CD4-positive, alpha-beta T cell treated with Interleukin-17A for 1 hour (primary cell): ENCODE measurements at places on chromosomes 2 and 18.

DNA sequence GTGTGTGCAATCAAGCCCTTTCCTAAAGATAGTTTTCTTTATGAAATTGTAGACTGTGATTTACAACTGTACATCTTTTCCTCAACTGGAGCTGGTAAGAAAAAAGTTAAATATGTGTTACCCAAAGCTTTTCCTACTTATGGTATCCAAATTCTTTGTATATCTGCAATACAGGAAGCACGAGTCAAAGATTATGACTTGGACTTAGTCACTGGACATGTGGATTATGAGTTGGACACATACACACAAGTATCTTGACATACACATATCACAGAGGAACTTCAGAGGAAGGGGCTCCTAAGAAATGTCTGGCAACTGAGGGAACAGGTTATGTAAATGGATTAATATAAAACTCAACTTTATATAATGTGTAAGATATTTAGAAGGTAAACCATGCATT, 35.2 kb downstream of the PRELID3A start:
- no peak for DNase-seq

GRCh38 chr2:169091256-169091655, 21.9 kb downstream of the DHRS9 start:
- no peak for DNase-seq

GRCh38 chr2:240775905-240776304, 44.1 kb downstream of the KIF1A start:
- DNase-seq: no peak

DNA sequence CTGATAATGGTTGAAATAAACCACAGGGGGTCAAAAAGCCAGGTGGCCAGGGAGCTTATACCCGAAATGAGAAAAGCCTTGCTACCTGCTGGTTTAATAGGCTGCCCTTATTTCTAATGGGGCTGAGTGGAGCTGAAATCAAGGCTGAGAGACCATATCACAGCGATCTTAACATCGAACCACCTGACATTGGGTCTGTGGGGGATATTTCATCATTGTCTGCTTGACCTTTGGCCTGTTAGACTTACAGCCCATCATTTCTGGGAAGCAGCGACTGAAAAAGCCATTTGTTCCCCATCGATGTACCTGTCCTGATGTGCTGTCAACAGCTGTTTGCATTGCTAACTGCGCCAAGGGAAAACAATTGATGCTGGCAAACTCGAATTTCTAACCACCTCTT, 199.7 kb upstream of the SLC14A2 start:
- DNase-seq: no peak

DNA sequence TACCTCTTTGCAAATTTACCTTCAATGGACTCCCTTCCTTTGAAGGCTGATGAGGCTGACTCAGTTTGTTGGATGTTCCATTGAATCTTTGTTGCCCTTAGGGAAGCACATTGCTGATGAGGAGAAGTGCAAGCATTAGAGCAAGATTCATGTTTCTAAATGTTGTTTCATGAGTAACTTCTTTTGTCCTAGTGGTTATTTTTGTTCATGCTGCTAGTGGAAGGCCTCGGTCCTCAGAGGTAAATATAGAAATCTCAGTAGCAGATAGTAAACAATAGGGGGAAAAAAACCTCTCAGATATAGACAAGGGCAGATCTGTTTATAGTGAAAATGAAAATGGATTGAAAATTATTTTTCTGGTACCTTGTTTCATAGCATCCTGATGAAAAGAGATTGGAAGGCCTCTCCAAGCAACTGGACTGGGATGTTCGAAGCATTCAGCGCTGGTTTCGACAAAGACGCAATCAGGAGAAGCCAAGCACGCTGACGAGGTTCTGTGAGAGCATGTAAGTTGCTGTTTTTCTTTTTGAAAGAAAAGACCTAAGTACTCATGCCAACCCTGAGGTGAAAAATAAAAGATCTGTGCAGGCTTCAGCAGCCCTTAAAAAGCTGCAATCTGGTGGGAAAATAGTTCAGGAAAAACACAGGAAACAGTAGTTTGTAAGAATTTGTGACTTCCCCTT, 104.9 kb downstream of the CERS6 start:
- no peak for DNase-seq

- no peak for DNase-seq
Observed at GRCh38 chr2:120952318-120952717, 216.7 kb downstream of the GLI2 start.

GRCh38 chr2:11564816-11565567, 31.1 kb downstream of the GREB1 start:
- no peak for DNase-seq

- no peak for DNase-seq
Observed at GRCh38 chr2:120453635-120453998, 107.7 kb downstream of the INHBB start.

- no peak for DNase-seq
Observed at GRCh38 chr2:232348936-232349335, 29.6 kb upstream of the ALPP start.

GRCh38 chr2:25169073-25169470, 692 bp upstream of the POMC start:
- DNase-seq: no peak

DNA sequence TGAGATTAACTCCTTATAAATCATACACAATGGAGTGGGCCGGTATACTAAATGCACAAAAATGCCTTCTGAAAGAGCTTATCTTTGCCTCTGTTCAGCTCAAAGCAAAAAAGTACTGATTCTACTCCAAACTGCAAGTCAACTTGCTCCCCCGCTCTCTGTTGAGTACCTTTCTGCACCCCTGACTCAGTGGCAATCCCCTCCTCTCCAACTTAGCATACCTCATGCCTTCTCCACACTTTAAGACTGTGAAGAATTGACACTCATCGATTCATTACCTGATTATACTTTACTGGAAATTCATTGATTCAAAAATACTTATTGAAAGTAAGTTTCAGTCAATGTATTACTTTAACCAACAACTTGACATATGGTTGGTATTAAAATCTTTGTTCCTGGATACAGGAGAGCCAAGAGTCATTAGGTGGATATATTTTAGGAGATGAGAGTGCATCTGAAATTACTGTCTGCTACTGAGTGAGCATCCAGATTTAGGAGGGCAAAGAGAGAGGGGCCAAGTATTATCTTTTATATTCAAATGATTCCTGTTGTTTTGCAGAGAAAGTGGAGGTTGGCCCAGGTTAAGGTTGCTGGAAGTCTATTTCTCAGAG, 187.7 kb downstream of the ICOS start:
- DNase-seq: no peak

DNA sequence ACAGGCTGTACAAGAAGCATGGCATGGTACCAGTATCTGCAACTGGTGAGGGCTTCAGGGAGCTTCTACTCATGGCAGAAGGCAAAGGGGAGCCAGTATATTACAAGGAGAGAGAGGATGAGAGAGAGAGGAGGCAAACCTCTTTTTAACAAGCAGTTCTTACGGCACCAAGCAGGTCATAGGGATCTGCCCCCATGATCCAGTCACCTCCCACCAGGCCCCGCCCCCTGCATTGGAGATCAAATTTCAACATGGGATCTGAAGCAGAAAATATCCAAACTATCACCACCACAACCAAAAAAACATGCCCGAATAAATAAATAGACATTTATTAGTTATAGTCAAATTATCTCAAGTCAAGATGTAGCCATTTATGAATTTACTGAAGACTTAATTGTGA, 14.5 kb upstream of the SLC35F5 start:
- DNase-seq: no peak

GRCh38 chr18:6613581-6613980, 115.9 kb upstream of the ARHGAP28 start:
- no peak for DNase-seq

DNA sequence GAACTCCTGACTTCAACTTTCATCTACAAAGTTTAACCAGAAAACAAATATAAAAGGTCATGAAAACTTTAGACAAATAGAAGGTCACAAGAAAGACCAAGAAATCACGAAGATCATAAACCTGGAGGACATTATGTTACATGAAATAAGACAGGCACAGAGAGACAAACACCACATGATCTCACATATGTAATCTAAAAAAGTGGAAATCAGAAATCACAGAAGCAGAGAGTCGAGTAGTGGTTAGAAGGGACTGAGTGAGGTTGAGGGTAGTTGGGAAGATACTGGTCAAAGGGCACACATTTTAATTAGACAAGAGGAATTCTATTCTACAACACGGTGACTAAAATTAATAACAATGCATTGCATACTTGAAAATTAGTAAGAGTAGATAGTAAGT, 1.4 kb downstream of the GCFC2 start:
- no peak for DNase-seq

DNA sequence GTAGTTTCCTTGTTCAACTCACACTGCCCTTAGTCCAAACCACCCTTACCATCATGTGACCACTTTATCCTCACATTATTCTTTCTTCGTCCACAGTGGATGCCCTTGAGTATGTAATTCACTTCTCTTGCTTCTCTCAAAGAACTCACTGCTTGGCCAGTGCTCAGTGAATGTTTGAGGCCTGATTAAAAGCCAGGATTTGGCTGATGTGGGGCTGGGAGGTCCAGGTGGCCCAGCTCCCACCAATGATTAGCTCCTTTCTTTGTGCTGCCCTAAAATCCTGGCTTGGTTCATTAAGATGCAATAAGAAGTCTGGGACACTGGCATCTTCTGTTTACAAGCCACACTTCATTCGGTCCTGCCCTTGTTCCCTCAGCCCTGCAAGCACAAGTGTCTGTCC, 97.8 kb upstream of the CELF4 start:
- DNase-seq: no peak

DNA sequence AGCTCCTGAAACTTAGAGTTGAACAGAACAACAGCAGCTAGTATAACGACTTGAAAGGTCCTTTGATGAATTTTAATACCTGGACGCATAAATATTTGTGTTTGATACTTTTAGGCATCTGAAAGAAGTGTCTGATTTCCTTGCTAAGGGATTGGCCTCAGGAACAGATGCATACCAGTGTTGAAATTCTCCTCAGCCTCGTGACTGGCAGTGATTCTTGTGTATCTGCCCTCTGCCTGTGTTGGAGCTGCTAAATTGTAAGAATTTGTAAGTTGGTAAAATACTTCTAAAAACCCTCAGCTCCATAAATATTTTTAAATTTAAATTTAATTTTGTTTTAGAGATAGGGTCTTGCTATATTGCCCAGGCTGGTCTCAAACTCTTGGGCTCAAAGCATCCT, 22.4 kb upstream of the SCYGR1 start:
- no peak for DNase-seq

DNA sequence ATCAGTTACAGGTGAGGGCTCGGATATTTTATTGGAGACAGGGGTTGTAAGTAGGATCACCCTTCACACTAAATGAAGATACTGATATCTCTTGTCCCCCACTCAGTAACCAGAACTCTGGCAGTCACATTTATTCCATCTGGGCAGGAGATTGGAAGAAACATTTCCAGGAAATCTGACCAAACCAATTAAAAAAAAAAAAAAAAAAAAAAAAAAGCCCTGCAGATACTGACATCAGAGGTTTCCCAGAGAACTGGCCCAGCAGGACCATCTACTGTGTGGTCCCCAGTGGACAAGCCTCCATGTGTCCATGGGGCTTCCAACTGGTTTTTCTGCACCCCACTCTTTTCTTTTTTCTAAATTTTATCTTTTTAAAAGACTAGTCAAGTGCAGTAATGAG, 41.3 kb downstream of the SH2D6 start:
- no peak for DNase-seq

DNA sequence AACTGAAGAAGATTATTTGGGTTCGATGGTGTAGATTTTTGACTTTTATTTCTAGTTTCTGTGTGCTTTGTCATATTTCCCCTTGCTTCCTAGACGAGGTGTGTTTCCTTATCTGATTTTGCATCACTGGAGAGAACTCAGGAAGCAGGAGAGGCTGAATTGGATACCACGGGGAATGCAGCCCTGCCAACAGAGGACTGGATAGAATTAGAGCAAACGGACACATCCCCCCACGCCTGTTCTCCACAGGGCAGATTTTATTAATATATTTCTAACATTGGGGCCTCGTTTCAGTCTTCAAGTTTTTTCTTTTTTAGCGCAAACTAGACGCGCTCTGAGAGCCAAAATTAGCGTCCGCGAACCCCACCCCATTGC, 678 bp upstream of the VAPA start:
- no peak for DNase-seq

DNA sequence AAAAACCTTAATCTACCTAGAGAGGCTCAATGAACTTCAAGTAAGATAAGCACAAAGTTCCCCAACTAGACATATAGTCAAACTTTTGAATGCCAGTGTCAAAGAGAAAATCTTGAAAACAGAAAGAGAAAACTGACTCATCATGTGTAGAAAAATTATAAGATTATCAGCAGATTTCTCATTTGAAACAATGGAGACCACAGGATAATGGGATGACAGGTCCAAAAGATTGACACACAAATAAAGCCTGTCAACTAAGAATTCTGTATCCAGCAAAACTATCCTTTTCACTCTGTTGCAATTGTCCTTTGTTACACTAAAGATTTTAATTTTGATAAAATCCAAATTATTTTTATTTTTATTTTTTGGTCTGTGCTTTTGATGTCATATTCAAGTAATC, 61.6 kb downstream of the COPS8 start:
- DNase-seq: no peak

GRCh38 chr2:175621821-175622220, 380.2 kb downstream of the LNPK start:
- no peak for DNase-seq

- no peak for DNase-seq
Observed at GRCh38 chr18:52936931-52937330, 596.9 kb downstream of the DCC start.

GRCh38 chr2:134713606-134714005, 5.2 kb downstream of the TMEM163 start:
- DNase-seq: no peak

GRCh38 chr2:180657054-180657453, 323.4 kb upstream of the UBE2E3 start:
- no peak for DNase-seq

GRCh38 chr2:35787302-35788031, 568.1 kb upstream of the CRIM1 start:
- no peak for DNase-seq

GRCh38 chr2:29323301-29323700, 208.1 kb downstream of the CLIP4 start:
- DNase-seq: no peak

DNA sequence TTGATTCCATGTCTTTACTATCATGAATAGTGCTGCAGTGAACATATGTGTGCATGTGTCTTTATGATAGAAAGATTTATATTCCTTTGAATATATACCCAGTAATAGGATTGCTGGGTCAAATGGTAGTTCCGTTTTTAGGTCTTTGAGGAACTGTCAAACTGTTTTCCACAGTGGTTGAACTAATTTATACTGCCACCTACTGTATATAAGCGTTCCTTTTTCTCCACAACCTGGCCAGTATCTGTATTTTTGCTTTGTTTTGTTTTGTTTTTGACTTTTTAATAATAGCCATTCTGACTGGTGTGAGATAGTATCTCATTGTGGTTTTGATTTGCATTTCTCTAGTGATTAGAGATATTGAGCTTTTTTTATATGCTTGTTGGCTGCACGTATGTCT, 641.6 kb downstream of the SUCLG1 start:
- DNase-seq: no peak

DNA sequence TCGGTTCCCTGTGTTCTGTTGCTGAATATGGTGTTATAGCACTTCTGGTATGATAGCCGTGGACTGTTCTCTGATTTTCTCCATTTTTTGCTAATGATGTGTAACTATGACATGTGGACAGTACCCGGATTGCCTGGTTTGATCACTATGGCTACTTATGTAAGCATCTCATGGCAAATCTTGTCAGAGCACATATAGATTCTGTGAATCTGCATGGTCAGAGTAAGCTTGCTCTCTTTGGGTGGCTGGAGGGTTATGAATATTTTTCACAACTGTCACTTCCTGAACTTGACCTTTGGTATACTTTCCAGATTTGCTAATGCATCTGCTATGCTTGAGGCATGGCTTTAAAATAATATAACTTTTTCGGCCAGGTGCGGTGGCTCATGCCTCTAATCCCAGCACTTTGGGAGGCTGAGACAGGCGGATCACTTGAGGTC, 36.8 kb upstream of the ATP8B1 start:
- no peak for DNase-seq
